CD4-positive, alpha-beta T cell treated with Interferon gamma for 1 hour (primary cell): ENCODE measurements at places on chromosomes 1 and 21.

- no peak for DNase-seq
Measured at GRCh38 chr21:36024782-36025181, 35.5 kb downstream of the SETD4 start.

GRCh38 chr1:169696273-169697100, 14.9 kb downstream of the SELL start:
- no peak for DNase-seq

DNA sequence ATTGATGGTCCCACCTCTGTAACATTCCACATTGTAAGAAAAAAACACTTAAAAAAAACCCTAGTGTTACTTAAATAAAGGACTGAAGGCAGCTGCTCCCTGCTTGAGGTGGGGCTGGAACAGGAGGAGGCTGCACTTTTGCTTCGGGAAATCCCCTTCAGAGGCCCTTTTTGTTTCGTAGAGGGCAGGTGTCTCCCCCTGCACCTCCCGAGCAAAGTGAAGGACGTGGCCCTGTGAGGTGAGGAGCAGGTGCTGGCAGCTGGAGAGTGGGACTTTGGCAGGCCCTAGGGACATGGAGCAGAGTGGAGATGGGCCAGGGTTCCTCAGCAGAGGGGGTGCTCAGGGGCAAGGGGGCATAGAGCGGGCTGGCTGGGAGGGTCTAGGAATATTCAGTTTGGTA, 33.4 kb upstream of the WNT4 start:
- DNase-seq = peak; percentile 3

DNA sequence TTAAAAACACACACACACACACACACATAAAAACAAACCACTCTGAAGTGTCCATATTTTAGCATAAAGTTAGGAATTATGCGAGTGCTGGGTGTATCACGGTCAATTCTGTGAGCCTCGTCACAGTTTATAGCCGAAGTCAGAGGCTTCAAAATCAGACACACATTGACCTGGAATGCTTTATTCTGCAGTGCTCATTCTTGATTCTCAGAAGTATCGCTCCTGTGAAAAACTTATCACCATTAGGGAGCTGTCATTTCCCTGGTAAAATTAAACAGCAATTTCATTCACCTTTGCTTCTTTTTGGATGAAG, 8.7 kb upstream of the IRF2BP2 start:
- no peak for DNase-seq

- no peak for DNase-seq
Measured at GRCh38 chr1:55375617-55376258, 160.6 kb upstream of the USP24 start.

DNA sequence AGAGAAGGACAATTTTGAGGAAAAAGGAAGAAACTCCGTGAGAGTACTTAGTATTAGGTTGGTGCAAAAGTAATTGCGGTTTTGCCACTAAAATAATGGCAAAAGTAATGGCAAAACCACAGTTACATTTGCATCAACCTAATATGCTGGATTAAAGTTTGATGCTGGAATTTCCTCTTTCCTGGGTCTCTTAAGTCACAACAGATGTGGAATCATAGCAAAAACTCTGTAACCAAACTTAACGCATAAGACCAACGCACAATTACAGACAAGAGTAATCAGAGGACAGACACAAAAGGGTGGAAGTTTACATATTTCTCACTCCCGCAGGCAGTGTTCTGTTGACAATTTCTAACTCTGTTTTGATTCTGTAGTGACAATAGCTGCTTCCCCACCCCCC, 182.4 kb downstream of the BACH1 start:
- DNase-seq = no peak

GRCh38 chr1:67482733-67483482, 52.7 kb upstream of the SERBP1 start:
- DNase-seq = no peak

GRCh38 chr1:159077120-159077961, 775 bp upstream of the AIM2 start:
- peak; percentile 90 for DNase-seq
